ENCODE measurements at places on chromosomes 1 and 21.

- DNase-seq, result no peak
These were observed 42.3 kb downstream of the PLEKHO1 start for GRCh38 chr1:150192012-150192411.

GRCh38 chr1:6658359-6659060, 33.8 kb downstream of the THAP3 start:
- no peak for DNase-seq

- DNase-seq, result no peak
These were observed 78.6 kb downstream of the RGS2 start for GRCh38 chr1:192887426-192887825.

- no peak for DNase-seq
These were observed 136.0 kb upstream of the NGF start for GRCh38 chr1:115473986-115474565.

All from NCI-H2107 (cell line).